ENCODE measurements at places on chromosomes 2 and 18.

GRCh38 chr2:216838151-216838550, 21.7 kb downstream of the TNP1 start:
- ATAC-seq = no peak

DNA sequence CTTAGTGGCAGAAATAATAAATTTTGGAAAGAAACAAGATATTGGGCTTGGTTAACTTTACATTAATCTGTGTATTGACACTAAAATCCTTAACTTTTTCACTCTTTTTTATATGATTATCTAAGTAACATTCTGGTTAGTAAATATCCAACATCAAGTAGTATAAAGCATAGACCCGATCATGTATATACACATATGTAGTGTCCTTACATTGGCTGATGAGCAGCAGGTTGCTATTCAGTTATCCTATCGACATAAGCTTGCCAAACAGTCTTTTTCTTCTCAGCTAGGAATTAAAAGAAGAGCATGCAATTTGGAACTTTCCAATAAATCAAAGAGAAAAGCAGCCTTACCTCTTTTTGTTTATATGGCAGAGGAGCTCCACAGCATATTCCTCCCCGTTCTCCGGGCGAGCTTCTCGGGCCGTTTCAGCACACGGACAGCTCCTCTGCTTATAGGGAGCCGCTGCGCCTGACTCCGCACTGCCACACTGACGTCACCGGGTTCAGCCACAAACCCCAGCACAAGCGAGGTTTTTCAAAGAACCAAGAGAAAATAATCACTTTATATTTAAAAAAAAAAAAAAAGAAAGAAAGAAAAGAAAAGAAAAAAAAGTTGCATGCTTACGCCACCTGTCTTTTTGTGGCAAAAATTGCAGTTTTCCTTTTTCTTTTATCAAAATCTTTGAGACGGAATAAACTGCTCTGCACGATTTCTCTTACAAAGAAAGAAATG, at the start of gene SCG2:
TSS of gene SCG2 (minus strand) at position 430 of the 735 bp plus-strand sequence. CDS start 3,079 bp downstream, outside the sequence.
- ATAC-seq = peak; percentile 45

- ATAC-seq = peak; percentile 93
Observed at GRCh38 chr18:31603315-31603714, 11.6 kb downstream of the TTR start.

- no peak for ATAC-seq
Observed at GRCh38 chr2:88949336-88949735, 257.9 kb downstream of the RPIA start.

Measured in activated T-helper 17 cell treated with anti-CD3 and anti-CD28 coated beads, Interleukin-2, amount 50 U/mL, for 72 hours (primary cell).